Kidney capillary endothelial cell (primary cell): ENCODE measurements at places on chromosomes 2 and 18.

DNA sequence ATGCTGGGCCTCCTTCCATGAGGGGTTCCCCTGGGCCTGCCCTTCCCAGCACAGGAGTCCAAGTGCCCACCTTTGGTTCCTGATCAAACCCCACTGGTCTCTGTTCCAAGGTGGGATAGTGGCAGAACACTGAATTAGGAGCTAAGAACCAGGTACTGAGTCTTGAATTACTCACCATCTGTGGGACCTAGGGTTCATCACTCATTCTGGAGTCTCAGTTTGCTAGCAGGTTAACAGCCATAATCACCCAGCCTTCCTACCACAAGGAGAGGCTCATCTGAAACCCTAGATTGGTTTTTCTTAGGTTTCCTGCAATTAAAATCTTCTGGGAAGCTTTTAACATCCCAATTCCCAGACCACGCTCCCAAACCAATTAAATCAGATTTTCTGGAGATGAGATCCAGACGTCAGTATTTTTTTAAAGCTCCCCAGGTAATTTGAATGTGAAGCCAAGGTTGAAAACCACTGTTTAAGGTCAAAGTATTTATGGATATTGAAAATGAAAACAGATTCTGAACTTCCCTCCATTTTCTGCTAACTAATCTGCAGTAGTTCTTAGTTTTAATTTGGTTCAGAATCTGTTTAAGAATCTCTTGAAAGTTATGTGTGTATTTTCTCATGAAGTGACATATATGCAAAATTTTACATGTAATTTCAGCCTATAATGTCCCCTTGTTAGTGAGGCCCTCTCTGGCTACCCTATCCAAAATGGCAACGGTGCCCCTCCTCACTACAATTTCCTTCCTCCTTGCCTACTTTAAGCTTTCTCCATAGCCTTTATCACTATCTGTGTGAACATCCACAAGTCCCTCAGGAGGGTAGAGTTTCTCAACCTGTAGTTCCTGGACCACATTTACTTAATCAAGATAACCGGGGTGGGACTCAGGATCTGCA lies 166.5 kb upstream of the CXCR4 start:
- no peak for DNase-seq

GRCh38 chr2:148534416-148535204 lies 109.9 kb upstream of the EPC2 start:
- DNase-seq, result no peak

DNA sequence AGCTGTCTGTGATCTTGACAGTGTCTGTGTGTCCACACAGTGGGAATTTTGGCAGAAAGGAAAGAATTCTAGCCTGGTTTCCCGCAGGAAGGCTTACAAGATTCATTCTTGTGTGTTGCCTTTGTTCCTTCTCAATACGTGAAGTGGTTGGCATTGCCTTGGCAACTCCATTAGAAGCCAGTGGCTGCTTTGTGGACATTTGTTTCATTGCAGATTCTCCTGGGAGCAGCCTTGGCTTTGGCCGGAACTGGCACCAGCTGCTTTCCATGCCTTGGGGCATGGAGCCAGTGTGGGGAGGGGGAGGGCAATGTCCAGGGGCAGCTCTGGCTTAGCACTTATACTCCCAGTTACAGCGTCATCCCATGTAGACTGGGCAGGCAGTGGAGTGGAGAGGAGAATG lies 39.4 kb downstream of the KIF5C start:
- DNase-seq, result no peak

DNA sequence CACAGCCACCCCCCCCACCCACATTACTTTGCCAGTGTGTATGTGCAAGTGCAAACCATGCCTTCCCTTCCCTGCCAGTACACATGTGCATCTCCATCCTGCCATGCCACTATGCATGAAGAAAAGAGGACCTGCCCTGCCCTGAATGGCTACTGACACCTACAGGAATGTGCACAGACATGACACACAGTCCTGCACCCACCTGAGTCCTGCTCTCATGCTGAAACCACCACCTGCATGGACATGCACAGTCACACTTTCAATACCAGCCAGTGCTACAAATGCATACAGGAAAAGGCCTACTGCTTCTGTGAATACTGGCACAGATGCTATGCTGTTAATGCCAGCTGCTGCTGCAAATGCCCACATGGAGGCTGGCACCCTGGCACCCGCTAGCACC lies 334.4 kb upstream of the DLGAP1 start:
- DNase-seq, result no peak

DNA sequence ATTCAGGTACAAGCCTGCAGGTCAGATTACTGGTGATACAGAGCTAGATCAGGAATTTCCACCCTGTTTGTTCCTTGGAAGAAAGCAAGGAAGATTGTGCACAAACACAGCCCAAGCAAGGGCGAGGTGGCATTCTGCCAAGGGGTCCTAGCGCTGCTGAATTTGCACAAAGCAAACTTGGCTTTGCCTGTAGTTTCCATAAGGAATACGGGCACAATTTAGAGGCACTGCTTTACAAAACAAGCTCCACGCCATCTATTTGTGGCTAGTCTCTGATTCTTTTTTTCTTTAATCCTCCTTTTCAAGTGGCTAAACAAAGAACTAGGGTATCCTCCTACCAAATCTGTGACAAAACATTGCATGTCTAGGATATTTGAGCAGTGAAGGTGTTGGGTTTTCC lies 195.5 kb upstream of the ACVR2A start:
- DNase-seq, result no peak

DNA sequence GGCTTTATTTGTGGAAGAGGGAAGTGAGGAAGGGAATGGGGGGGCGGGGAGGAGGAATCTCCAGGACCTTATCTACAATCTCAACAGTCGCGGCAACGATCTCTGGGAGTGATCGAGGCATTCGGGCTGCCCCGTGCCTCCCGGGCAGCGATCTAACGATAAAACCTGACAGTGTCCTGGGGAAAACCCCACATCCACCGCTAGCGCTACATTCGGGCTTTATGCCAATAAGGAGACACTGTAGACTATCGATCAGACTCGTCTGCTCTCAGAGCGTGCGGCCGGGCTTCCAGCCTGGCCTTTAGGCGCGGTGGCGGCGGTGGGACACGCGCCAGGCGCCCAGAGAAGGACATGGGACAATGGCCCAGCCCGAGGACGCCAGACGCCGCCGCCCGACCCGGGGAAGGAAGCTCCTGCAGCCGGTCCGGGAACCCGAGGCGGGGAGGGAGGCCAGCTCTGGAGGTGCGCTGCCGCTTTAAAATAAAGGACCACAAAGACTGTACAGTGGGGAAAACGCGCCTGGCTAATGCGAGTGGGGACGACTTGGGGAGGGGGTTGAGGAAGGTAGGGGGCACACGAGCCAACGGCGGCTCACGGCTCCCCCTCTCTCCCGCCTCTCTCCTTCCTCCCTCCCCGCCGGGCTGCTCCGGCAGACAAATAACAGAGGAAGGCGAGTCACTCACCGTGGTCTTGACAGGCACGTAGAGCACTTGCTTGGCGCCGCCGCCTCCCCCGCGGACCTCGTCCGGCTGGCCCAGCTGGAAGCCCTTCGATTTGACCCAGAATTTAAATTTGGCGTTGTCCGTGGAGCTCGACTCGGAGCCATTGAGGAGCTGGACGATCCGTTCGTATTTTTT lies 2.2 kb downstream of the NOL4 start:
- DNase-seq, result peak; percentile 53

DNA sequence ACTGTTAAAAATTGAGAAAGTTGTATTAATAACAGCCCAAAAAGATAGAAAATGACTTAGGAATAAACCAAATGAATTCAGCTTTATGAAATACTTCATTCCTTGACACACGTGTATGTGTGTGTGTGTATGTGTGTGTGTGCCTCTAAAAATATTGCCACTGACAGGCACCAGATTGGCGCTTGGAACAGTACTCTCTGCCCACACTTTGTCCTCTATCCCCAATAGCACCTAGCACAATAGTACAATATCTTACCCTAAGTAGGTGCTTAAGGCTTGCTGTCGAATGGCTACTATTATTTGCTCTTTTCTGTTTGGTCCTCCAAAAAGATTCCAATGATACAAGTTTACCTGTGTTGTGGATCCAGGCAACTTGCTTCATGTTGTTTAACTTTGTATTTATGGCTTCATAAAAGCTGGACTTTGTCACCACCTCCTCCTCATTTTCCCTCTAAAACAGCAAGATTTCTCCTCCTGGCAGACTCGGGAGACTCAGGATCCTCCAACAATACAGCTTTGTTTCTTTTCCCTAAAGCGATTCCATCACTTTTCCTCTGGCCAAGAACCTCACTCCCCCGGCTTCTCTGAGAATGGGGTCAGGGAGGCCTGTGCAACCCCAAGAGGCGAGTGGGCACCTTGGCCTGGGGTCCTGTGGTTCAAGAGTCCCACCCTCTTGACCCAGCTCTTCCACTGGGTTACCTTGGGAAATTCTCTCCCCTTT lies 43.3 kb upstream of the LCLAT1 start:
- no peak for DNase-seq

- peak; percentile 33 for DNase-seq
These were observed 80.1 kb downstream of the PLA2R1 start for GRCh38 chr2:159982270-159982669.

- no peak for DNase-seq
These were observed 670 bp downstream of the GKN1 start for GRCh38 chr2:68974946-68975665.

GRCh38 chr18:43863180-43863579 lies 585.9 kb upstream of the SYT4 start:
- DNase-seq, result no peak

DNA sequence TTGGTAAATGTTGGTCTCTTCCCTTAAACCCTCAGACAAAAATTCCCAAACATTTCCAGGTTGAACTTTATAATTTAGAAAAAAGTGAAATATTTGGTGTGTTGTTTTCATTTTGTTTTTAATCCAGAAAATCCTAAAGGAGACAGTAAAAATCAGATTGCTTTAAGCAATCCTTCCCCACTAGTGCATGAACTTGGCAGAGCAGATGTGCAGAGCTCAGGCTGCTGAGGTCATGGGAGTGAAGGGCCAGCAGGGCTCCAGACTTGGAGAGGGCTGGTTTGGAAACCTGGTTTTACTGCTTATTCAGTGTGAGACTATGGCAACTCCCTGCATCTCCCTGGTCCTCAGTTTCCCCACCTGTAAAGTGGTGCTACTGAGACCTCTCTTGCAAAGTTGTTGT lies 66.7 kb upstream of the TEX51 start:
- no peak for DNase-seq

DNA sequence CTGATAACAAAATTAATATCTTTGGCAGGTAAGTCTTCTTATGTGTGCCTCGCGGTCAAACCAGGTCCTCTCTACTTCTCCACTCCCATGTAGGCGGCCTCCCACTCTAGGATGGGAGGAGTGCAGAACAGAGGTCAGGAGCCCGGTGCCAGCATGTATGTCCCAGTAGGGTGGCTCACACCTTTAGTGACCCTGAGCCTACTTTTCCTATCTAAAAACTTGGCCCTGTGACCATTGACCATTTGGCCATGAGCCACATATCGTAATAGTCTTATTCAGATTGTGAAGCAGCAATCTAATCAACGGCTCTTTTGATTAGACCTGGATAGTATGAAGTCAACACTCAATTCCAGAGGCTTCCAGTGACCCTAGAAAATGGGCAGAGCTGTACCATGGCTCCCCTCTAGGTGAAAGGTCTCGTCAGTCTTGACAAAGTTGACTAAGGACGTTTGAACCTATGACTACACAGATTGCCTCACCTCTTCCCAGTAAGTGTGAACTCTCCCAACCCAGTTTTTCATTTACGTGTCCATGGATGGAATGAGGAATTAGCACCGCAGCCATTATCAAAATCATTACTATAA lies 17.1 kb upstream of the FABP1 start:
- DNase-seq, result no peak

DNA sequence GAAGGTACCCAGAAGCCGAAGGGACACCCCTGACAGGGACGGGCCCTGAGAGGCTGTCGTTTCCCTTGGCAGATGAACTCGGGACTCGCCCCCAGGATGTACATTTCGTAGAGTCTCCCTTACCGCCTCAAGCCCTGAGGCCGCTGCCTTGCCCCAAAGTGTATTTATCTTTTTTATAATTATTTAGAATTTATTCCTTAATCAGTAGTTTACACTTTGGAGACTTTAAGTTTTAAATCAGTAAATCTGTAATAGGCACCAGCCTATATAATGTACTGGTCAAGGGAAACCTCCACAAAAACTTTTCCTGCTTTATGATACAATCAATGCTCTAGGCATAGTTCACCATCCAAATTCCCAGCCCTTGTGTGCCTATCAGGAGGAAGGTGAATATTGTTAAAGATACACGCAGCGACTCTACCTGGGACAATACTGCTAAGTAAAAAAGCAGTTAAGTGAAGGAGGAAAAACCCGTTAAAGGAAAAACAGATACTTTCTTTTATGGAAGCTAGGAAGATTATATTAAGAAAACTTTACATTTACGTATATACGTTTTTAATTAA lies 848 bp downstream of the VRK2 start:
- no peak for DNase-seq

DNA sequence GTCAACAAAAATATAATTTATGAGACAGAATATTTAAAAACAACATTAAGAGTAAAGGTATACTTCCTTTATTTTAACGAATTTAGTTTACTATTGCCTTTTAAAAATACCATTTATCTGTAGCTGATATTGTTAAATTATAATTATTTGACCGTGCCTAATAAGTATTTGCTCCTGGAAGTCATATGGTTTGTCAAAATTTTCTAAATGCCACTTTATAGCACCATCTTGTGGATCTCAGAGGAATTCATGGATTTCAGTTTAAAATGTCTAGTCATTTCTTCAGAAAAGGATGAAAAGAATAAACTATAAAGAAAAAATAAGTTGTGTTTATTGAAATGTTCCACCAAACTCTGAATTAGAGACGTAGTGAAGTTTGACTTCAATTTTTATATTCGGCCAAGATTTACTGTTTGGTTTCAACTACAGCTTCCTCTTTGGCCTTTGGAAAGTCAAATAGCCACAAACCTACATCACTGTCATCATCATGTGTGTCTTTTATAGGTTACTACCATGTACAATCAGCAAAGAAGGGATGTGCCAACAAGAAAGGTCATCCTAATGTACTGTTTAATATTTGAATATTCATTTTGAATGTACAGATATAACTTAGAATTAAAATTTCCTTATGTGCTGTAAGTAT lies 10.3 kb upstream of the FTCDNL1 start:
- DNase-seq, result peak; percentile 17

DNA sequence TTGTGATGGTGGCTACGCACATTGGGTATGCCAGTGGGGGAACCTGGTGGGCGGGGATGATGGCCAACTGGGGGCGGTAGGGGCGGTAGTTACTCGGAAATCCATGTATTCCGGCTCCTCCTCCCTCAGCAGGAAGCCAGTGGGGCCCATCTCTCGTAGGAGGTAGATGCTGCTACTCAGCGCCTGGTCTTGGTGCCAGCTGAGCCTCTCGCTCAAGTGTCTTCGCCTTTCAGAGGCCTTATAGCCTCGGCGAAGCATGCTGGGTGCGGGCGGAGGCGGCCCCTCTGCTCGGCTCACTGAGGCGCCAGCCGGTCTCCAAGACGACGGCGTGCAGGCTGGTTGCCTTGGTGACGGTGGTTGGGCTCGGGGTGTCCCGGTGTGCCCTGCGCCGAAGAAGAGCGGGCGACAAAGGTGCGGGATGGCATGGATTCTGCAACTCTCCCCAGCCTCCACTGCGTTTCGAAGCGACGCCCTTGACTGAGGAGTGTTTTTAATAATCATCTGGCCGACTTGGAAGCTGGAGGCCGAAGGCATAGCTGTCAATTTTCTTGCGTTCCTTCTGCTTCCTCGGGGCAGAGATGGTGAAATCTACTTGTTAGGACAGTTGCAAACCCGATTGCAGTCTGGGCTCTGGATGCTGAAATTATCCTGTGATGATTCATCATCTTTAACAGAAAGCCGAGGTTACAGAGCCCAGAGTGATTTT lies at the start of gene ZSWIM2:
TSS of gene ZSWIM2 (minus strand) at position 298 of the 706 bp plus-strand sequence. CDS start at position 258, 40 bp downstream.
- peak; percentile 41 for DNase-seq
